ENCODE measurements at places on chromosomes 3 and 15. TPM values are rescaled to one million over a fixed set of nuclear protein-coding genes. Genes with fewer than 3 reads are reported as not detected.

GRCh38 chr3:141442446-141442845, 44.4 kb upstream of the RASA2 start:
- no peak for DNase-seq

DNA sequence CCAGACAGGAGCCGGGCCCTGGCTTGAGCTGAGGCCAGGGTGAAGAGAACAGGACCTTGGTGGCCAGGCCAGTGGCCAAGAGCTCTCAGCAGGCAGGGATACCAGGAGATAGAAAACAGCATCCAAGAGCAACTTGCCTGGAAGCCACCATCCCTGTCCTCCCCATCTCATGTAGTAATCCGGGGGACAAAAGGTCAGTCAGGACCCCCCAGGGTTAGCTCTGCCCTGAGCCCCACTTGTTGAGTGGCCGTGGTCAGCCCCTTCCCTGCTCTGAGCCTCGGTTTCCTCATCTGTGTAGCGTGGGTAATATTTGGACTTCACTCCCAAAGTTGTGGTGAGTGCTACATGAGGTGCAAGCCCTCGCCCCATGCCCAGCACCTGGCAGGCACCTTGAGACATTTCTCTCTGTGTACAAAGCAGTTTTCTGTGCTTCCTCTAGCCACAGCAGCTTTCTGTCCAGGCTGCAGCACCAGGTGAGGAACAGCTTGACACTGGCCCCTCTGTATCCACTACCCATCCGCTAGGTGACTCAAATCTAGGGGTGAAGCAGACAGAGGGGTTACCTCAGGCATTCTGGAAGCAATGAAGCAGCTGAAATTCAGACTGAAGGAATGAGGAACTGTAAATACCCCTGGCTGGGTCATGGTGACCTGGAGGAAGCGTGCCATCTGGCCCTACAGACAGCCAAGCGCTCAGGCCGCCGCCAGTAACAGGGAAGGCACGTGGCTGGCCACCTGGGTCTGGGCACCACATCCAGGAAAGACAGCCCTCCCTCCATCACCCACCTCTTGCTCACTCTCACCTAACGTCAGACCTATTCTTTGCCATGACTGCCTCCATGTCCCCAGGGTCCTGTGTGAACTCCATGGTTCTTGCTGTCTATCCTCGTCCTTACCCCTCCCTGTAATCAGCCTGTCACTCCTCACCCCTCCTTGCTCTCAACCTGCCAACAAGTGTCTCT, 6.7 kb downstream of the CISH start:
- DNase-seq = peak; percentile 96

GRCh38 chr3:21062831-21063294, 688.1 kb downstream of the ZNF385D start:
- DNase-seq = peak; percentile 6

DNA sequence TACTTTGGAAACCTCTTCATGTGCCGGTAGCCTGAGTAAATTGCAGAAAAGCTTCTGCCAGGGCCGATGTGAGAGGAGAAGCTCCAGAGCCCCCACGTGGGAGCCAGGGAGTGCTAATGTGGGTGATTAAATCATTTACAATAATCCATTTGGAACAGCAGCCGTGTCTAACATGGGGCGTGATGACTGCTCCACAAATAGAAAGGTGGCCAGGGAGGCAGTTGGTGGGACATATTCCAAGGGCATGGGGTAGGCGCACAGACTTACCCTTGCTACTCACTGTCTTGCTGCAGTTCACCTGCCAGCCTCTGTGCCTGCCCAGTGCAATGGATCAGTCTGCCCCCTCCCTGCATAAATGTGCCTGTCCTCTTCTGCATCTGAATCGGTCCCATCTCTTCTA, 39.3 kb upstream of the INSYN1 start:
- peak; percentile 10 for DNase-seq

GOLGA6L7 gene
- not detected for total RNA-seq

ADPRH gene
- total RNA-seq = not detected
